Glomerular endothelial cell (primary cell): ENCODE measurements at places on chromosomes 3 and 15. TPM values are rescaled to one million over a fixed set of nuclear protein-coding genes. Genes with fewer than 3 reads are reported as not detected.

The GOLGA8Q gene
- total RNA-seq = not detected in 2 replicates

The ATOSA gene
- total RNA-seq = 14.4 and 36.0 TPM in 2 replicates

The POPDC2 gene
- 1.3 and 1.6 TPM in 2 replicates for total RNA-seq

The VIPR1 gene
- total RNA-seq = 1.4 and 6.9 TPM in 2 replicates

The SLC22A14 gene
- 0.18 TPM in 1 of 2 replicates, not detected in the other for total RNA-seq

The SMCO1 gene
- total RNA-seq = not detected in 2 replicates

The C3orf85 gene
- not detected in 2 replicates for total RNA-seq

The KLF15 gene
- 0.05 and 0.47 TPM in 2 replicates for total RNA-seq

The GPR171 gene
- total RNA-seq = not detected in 2 replicates

The SAXO2 gene
- not detected in 2 replicates for total RNA-seq

The BCHE gene
- 29.0 and 29.1 TPM in 2 replicates for total RNA-seq

The LPP gene
- total RNA-seq = 77.0 and 132 TPM in 2 replicates

The NMNAT3 gene
- total RNA-seq = 0.68 and 1.5 TPM in 2 replicates

The KLHL40 gene
- total RNA-seq = not detected in 2 replicates

The FBXW12 gene
- not detected in 2 replicates for total RNA-seq

The C3orf22 gene
- not detected in 2 replicates for total RNA-seq

The SAMD7 gene
- not detected in 2 replicates for total RNA-seq

The ANKRD63 gene
- total RNA-seq = 0.18 TPM in 1 of 2 replicates, not detected in the other

The HGD gene
- 1.1 TPM in 1 of 2 replicates, not detected in the other for total RNA-seq

The IMPG2 gene
- total RNA-seq = 0.34 and 0.99 TPM in 2 replicates

The ITPKA gene
- 2.1 and 5.0 TPM in 2 replicates for total RNA-seq

The TCF12 gene
- 67.8 and 88.6 TPM in 2 replicates for total RNA-seq

- no peak for DNase-seq
These were observed 60.6 kb upstream of the PLCL2 start for GRCh38 chr3:16824081-16824696.

- DNase-seq = no peak
These were observed 297.7 kb upstream of the NR2E3 start for GRCh38 chr15:71512682-71513006.

- no peak for DNase-seq
These were observed 19.5 kb upstream of the PIK3CB start for GRCh38 chr3:138854204-138854603.

- no peak for DNase-seq
These were observed 319 bp downstream of the LNP1 start for GRCh38 chr3:100401674-100402041.

DNA sequence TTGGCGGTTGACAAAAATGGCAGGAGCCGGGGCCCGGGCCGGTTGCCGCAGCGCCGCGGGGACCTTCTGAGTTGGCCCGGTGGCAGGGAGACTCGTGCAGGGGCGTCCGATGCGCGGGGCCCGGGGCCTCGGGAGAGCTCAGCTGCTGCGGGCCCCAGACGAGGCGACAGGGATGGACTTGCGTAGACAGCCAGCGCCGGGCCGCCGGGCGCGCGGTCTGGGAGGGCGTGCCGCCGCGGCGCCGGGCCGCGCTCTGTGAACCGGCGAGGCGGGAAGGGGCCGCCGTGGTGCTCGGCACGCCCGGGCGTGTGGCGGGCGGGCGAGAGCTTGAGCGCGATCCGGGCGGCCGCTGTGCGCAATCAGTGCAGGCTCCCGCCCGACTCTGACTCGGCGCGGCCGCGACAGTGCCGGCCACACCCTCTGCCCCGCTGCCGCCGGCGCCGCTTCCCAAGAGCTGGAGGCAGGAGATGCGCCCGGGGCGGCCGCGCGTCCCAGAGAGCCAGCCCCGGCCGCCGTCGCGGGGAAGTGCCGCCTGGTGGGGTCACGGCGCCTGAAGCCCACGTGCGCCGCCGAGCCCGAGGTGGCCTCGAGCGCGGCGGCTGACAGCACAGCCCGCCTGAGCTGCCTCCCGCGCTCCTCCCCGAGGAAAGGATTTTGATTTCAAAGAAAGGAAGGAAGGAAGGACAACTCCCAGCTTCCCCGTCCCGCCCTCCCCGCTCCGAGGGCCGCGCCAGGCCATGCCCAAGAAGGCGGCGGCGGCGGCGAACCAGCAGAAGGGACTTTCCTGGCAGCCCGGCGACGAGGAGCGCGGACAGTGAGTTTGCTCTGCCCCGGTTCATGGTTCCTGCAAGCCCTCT, 657 bp downstream of the TLNRD1 start:
- no peak for DNase-seq

GRCh38 chr3:196024968-196025367, 56.9 kb downstream of the TFRC start:
- no peak for DNase-seq

GRCh38 chr3:194254040-194254439, 97.1 kb downstream of the CPN2 start:
- no peak for DNase-seq

DNA sequence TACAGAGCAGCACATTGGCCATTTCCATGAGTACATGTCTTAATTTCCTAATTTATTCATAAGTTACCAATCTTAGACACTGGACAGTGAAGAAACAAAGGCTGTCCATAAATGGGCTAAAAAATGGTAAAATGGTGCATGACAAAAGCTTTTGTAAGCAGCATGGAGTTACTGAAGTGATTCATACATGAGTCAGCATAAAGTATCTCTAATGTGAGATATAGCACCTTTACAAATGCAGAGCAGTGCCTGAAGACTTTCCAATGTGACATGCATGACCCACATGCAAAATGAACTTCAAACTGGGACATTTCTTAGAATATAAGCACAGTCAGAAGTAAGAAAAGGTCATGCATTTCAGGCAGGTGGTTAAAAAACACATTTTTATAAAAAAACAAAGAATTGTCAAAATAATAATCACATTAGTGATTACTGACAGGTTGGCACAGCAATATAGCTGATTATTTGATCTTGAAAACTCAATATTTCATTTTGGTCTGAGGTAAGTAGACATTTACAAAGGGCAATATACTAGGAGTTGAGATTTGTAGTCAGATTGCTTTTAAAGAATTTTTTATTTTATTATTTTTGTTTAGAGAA, 299.3 kb downstream of the PLCL2 start:
- peak; percentile 2 for DNase-seq

GRCh38 chr3:69441040-69441439, 55.2 kb upstream of the FRMD4B start:
- DNase-seq = no peak

- no peak for DNase-seq
These were observed 21.5 kb downstream of the FAM174B start for GRCh38 chr15:92634060-92634459.

- DNase-seq = no peak
These were observed 235.9 kb upstream of the CTDSPL start for GRCh38 chr3:37625690-37626360.

DNA sequence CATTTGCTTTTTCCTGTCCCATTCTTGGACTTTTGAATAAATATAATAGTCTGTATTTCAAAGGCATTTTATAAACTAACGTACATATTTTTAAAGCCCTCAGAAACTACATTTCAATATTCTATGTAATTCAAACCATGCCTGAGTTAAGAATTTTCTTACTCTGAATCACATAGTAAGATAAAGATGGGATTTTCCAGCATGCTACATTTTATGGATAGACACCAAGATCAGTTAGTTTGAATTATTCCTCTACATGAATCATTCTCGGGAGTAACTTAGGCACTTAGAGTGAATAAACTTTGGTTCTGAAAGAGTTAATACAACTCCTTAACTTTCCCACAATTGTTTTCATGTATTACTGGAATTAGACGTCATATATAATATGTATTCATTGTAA, 713.3 kb upstream of the CBLB start:
- DNase-seq = no peak

DNA sequence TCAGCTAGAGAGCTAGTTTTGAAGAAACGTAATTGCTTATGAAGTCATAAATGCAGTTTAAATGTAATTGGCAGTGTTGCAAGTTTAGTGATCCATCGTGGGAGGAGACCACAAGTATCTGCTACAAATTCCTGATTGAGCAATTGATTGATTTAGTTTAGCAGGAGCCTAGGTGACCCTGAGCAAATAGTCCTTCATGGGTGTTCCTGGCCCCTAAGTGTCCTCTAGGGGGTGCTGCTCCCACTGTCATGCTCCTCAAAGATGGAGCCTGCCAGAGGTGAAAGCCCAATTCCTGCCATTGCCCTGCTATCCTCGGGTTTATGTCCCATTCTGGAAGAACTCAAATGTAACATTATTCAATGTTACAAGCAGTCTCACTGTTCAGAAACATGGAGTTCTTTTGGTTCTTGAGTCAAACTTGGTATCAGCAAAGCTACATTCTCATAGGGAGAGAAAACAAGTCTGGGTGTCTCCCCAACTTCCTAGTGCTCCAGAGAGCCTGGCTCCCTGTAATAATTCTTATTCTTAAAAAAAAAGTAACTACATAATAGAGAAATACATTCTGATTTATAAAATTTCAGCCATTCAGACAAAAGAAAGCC, 29.8 kb upstream of the SENP5 start:
- peak; percentile 18 for DNase-seq

DNA sequence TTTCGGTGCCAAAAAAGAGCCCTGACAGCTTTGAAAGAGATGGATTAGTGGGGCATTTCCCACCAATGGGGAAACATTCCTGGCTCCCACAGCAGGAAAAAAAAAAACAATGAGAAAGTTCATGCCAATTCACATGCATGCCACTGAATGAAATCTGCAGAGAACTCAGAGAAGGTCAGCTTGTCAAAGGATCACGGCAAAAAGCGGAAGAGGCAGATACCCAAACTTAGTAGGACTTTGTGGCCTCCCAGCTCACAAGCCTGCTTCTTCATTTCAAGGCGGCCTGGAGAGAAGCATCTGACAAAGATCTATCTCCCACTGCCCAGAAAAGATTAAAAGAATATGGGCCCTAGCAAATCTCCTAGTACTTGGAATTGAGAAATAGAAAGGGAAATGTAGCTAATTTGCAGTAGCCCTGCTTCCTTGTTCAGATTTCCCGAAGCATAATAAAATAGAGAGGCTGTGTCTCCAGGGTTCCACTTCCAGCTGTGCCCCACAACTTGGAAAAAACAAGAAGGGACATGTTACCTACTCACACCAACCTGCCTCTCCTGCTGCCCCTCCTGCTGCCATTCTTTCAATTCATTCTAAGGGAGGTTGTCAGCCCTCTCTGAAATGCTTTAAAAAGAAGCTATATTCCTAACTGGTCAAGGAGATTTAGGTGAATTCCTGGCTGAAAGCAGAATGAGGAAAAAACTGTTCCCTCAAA, 170.4 kb downstream of the FHIT start:
- DNase-seq = no peak

GRCh38 chr15:78130466-78131294, 565 bp downstream of the CIB2 start:
- DNase-seq = no peak

DNA sequence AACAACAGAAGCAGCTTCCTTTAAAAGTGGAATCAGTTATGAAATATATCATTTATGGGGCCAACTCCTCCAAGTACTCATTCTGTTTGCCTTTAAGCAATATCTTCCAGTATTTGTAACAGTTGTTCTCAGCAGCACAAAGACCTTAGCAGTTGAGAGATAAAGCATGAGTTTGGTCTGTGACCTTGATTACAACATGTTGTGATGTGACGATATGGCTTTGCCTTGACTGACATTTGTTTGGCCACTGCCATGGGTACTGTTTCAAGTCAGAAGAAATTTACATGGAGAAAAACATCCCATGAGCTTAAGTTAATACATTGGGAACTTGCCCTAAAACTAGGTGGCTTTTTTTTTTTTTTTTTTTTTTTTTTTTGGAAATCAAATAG, 175.1 kb upstream of the KBTBD8 start:
- no peak for DNase-seq

GRCh38 chr3:78788839-78789238, 979.0 kb downstream of the ROBO1 start:
- no peak for DNase-seq

DNA sequence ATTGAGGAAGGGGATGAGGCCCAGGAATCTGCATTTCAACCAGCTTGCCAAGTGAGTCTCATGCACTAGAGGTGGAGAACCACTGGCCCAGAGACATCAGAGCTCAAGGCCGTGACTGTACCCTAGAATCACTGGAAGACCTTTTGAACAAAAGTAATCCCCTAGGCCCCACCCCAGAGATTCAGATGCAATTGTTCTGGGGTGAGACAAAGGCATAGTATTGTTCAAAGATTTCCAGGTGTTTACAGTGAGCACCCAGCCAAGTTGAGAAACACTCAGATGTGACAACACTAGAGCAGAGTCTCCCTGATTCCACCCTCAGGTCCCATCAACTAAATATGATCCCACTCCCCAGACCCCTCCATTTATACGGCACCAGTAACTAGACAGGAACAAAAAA, 290.3 kb upstream of the TLE3 start:
- no peak for DNase-seq

DNA sequence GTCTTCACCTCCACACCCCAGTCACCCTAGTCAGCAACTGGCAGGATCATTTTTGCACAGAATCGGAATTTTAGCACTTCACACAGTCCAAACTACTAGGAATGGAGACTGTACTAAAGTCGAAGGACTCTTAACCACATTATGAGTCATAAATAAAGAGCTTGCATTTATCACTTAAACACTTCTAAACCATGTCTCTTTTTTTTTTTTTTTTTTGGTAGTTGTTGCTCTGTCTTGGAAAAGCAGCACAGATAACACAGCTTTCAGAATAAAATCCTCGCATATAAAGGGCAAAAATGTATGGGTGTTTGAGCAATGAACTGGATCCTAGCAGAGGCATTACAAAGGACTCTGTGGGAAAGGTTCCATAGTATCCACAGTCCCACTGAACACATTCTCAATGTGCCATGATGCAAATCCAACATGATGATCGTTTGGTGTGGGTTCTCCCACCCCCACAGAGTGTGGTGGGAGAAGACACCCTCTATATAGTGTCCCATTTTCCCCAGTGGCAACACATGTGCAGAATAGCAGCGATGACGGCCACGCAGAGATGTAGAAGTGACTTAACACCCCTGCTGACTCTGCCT, 47.1 kb downstream of the FOXP1 start:
- no peak for DNase-seq

DNA sequence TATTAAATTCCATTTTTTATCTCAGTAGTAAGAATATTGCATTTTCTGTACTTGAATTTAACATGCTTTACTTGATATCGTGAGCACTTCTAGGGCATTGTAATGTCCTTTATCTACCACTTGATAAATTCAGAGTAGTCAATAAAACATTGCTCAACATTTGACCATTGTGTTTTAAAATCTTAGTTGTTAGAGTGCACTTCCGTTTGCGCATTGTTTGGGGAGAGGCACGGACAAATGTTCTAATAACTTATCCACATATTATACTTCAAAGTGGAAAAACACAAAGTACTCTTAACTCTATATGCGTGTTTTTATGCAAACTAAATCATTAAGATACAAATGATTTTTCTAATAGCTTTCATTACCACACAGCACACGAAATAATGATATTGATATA, 419 bp downstream of the FAM227B start:
- DNase-seq = no peak

GRCh38 chr3:15632212-15632580, 30.7 kb downstream of the BTD start:
- no peak for DNase-seq

GRCh38 chr3:64863226-64864212, 175.7 kb upstream of the ADAMTS9 start:
- no peak for DNase-seq

- no peak for DNase-seq
These were observed 73.9 kb downstream of the BOC start for GRCh38 chr3:113285226-113285625.
